CD4-positive, alpha-beta T cell treated with Interferon alpha-2 for 1 hour (primary cell): ENCODE measurements at places on chromosomes 2 and 18.

- DNase-seq = no peak
These were observed 15.2 kb downstream of the LANCL1 start for GRCh38 chr2:210461401-210461800.

GRCh38 chr18:9808295-9809241 is 77.2 kb upstream of the TXNDC2 start:
- no peak for DNase-seq

- DNase-seq = peak; percentile 68
These were observed 212.4 kb downstream of the ANAPC1 start for GRCh38 chr2:111671426-111672150.

DNA sequence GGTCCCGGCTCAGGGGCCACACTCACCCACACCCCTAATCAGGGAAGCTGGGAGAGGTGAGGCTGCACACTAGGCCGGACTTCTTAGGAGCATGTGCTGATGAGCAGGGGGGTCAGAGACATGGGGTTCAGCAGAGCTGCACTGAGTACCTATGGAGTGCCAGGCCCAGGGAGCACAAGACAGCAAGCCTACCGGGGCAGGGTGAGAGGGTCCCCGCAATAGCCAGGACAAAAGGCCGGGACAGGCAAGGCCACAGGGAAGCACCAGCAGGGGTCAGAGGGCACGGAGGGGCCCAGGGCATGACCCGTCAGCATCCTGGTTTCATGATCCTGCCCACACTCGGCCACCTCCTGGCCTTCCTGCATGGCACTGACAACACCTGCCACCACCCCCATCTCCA is 73.5 kb downstream of the TNS1 start:
- no peak for DNase-seq

GRCh38 chr2:218168635-218169462 is 2.1 kb upstream of the CXCR1 start:
- peak; percentile 66 for DNase-seq

GRCh38 chr18:54671291-54671881 is 80.3 kb downstream of the DYNAP start:
- DNase-seq = peak; percentile 38

DNA sequence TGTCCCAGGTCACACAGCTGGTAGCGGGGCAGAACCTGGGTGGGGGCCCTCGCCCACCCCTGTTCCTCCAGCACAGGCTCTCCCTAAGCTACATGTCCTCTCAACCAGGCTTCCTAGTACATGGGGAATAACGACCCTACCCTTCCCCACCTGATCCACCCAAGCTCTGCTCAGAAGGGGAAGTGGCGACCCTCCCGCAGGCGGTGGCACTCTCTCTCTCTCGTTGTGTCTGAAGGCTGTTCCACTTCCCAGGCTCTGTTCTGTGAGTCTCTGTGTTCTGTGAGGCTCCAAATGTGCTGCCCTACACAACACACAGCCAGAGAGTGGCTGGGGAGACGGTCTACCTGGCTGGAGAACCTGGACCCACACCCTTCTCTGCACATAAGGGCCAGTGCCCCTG is 135.8 kb downstream of the COPS8 start:
- DNase-seq = no peak

DNA sequence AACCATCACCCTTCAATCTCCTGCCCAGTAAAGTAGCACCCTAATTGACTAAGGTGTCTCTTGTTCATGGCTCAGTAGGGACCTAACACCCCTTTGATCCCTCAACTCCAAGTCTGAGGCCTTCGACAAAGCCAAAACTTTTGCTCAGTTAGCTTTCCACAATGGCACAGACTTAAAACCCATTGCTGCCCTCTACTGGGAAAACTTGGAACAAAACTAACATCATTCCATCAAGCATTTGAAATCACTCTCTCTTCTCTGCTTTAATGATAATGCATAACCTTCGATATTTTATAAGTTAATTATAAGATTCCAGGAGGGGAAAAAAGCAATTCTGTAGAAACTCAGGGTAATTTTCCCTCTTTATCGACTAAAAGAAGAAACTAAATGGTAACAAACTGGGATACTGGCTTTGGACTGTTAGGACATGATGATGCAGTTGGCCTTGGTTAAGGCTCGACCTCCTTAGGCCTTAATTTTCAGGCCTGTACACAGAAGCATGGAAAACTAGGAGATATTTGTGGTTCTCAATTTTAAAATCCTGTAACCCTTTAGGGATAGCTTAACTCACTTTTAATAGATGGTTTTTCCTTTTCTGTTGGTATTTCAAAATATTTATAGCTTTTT is 127.8 kb downstream of the STK39 start:
- DNase-seq = peak; percentile 49

DNA sequence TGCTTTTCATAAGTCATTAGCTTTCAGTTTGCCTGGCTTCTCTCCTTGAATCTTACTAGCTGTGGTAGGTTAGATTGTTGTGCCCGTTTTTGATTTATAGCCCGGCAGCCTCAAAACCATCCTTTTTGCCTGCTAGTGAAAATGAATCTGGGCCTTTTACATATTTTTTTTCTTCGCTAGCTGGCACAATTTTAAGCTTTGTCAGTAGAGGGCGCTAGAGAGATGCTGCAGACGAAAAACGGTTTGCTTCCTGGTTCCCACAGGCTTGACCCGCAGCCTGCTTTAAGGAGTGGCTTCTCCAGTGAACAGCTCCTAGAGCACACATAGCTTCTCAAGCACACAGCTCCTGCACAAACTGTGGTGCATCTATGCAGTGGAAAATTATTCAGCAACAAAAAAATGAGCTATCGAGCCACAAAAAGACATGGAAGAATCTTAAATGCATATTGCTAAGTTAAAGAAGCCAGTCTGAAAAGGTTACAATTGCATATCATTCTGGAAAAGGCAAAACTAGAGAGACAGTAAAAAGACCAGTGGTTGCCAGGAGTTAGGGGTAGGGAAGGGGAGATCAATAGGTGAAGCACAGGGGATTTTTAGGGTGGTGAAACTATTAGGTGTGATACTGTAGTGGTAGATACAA is 47.9 kb downstream of the E2F6 start:
- no peak for DNase-seq

DNA sequence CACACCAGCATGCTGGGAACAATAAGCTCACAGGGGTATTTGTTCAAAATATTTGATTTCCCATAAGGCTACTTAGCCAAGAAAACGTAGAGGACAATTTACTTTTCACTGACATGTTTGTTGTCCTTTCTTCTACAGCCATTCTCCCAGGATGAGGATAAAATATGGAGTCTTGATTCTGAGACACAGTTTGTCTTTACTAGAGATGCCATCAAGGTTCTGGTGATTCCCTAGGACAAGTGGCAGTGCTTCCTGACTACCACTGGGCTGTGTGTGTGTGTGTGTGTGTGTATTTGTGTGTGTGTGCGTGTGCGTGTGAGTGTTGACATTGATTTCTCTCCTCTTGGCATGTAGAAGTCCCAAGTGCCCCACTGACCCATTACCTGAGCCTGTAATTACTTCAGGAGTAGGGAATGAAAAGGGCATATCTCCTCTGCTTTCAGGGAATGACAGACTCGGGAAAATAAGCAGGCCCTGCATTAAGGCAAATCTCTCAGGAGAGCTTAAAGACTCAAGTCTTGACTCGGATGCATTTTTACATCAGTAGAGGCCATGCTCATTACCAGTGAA is 761.6 kb downstream of the DCC start:
- DNase-seq = no peak

GRCh38 chr2:205273148-205273547 is 409.2 kb upstream of the NRP2 start:
- DNase-seq = no peak

DNA sequence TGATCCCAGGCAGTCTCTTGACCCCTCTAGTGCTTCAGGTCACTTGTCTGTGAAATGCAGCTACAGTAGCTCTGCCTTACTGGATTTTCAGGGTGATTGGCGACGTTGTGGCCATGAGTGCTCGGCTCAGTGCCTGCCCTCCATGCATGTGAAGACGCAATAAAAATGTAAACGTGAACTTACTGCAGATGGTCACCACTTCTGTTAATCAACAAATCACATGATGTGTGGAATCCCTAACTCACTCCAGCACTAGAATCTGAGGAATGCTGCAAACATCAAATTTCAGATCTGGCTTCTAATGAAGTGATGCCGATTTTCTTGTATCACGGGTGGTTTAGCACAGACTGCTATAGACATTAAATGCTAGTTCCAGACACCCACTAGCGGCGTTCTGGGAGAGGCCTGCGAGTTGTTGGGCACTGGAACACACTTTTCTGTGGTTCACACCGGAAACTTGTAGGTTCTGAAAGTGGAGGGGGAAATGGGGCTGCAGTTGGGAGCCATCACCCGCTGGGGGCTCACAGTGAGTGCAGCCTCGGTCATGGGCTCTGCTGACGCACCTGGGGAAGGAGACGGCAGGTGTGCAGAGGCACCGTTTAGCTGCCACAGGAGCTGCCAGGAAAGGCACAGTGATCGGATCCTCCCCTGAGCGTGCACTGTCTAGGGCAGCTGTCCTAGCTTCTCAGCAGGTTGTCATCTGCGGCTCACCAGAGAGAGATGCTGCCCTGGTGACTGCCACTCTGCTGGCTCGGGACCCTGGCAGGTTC is 6.5 kb downstream of the CNDP1 start:
- DNase-seq = no peak

DNA sequence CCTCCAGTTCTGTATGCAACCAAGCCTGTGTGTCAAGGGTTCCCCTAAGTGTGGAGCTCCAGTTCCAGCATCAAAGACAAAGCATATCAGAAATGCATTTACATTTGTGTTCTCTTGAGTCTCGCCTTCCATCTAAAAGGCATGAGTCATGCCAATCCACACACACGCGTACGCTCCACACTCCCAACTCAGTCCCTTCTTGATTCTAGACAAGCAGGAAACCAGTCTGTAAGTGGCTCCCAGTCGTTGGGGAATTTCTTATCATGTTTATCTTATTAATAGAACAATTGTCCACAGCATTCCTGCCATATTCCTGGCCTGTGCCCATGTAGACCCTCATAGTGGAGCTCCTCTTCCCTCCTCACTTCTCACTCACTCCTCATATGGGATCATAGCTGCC is 86.4 kb upstream of the SLC35G4 start:
- no peak for DNase-seq

- no peak for DNase-seq
These were observed 176.7 kb downstream of the ST6GAL2 start for GRCh38 chr2:106709229-106709628.

DNA sequence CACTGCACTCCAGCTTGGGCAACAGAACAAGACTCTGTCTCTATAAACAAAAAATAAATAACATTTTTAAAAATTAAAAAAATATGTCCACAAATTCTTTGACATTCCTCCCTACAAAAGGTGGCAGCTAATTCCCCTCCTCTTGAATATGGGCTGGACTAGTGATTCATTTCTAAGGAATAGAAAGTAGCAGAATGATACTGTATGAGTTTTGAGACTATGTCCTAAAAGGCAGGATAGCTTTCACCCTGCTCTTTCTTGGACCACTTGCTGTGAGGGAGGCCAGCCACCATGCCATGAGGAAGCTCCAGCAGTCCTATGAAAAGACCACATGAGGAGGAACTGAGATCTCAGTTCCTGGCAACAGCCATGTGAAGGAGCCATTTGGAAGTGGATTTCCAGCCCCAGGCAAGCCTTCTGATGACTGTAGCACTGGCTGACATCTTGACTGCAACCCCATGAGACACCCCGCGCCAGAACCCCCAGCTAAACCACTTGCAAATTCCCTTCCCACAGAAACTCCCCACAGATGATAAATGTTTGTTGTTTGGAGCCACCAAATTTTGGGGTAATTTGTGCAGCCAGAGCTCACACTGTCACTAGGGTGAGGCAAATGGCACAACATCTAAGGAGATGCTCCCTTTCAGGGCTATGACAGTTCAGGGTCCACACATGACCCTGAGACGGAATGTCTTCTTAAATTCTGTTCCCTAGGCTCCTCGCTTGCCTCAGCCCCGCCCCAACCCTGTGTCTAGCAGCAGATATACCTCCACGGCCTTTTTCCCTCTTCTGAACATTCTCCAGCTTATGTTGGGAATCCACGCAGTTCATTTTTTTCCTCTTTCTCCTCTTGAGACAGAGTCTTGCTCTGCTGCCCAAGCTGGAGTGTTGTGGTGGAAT is 17.1 kb upstream of the ATOH8 start:
- no peak for DNase-seq

GRCh38 chr2:100879296-100879695 is 59.4 kb downstream of the NPAS2 start:
- DNase-seq = no peak

DNA sequence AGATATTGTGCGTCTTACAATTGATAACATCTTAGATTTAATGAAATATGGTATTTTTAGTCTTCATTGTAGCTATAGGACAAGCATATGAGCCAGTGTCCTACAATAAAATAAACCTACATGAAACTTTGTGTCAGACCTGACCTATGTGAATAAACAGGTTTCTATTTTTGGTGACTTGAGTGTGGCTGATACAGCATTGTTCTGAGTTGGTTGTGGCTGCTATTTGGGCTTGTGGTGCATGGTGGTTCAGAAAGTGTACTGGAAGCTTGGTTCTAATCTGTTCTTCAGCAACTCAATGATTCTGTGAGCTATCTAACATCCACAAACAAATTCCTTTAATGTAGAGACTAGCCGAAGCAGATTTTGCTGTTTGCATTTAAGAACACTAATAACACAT is 64.9 kb upstream of the MAP2 start:
- no peak for DNase-seq

- DNase-seq = no peak
These were observed 203.9 kb downstream of the PRKCE start for GRCh38 chr2:45855374-45855773.

- no peak for DNase-seq
These were observed 145.8 kb downstream of the LAMA3 start for GRCh38 chr18:23835091-23835490.

- no peak for DNase-seq
These were observed 293.3 kb downstream of the MTX2 start for GRCh38 chr2:176562359-176563078.

DNA sequence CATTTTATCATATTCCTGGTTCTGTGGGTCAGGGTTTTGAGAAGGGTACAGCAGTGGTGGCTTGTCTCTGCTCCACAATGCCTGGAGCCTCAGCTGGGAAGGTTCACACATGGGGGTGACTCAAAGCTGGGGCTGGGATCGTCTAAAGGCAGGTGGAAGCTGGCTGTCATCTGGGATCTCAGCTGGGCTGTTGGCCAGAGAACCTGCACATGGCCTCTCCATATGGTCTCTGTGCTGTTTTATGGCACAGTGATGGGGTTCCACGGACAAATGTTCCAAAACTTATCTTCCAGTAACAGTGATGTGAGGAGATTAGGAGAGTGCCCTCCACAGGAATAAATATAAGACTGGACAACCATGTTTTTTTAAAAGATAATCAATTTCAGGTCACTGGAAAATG is 191.4 kb downstream of the SS18 start:
- no peak for DNase-seq
